RCC 7860 (cell line): ENCODE measurements at places on chromosomes 1 and 21.

GRCh38 chr1:235873045-235873444, 6.3 kb upstream of the LYST start:
- DNase-seq = no peak

DNA sequence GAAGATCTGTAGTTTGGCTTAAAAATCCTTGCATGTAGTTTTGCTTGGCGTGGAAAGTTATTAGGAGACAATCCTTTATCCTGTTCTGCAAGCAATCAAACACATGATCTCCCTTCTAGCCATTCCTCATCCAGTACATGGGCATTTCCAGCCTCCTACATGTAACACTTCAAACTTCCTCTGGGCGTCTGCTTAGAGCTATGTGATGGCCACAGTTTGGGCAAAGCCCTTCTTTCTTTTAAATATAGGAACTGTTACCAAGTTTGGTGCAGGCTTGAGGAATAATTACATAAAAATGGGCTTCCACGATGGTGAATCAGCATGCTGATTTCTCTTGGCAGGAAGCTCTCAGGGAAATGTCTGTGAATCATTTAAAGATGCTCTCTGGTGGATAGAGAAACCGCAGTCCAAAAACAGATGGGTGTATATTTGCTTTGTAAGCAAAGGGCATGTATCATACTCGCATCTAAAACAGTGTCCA, 176.9 kb upstream of the FMN2 start:
- DNase-seq = peak; percentile 44

DNA sequence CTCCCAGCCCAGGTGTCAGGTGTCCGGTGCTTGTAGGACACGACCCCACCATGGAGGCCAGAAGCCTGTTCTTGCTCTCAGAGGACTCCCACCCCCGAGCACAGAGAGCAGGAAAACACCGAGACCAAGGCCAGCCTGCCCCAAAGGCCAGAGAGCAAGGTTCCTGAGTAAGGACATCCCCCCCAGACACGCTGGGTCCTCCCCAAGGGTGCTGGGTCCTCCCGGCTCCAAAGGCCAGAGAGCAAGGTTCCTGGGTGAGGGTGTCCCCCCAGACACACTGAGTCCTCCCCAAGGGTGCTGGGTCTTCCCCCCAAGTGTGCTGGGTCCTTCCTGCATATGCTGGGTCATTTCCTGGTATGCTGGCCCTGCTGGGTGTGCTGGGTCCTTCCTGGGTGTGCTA, 40.0 kb downstream of the MEGF6 start:
- no peak for DNase-seq

- no peak for DNase-seq
Observed at GRCh38 chr21:44464351-44464750, 9.0 kb downstream of the LRRC3 start.

DNA sequence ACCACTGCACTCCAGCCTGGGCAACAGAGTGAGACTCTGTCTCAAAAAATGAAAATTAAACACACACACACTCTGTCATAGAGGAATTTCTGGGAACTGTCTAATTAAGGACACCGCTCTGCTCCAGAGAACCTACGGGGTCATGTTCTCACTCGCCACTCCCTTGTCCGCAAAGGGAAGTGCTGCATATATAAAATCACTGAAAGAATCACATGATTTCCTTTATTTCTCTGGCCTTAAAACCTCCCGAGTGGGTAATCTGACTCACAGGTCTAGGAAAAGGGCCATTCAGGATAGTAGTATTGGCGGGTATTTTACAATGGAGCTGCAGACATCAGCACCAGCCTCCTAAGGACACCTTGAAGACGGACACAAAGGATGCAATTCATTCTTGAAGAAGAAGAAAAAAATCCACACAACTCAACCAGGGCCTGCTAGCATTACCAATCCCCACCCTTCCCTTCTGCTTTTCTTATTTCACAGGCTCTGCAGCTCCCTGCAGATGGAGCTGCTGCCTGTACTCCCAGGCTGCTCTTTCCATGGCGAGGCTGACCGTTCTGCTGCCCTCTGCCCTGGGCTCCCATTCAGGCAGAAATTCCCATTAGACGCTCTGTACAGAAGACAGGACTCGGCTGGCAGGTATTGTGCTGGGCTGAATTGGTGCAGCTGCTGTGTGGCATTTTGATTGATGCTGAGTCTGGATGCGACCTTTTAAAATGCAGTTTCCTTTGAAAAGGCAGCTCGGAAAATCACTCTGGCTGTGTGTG, 53.3 kb upstream of the FAM89A start:
- DNase-seq = no peak
